Stimulated activated CD8-positive, alpha-beta memory T cell treated with anti-CD3 and anti-CD28 coated beads, Interleukin-2, amount 100 ng/mL, for 48 hours (primary cell): ENCODE measurements at places on chromosomes 3 and 15.

GRCh38 chr15:38670128-38671005 lies 105.8 kb upstream of the RASGRP1 start:
- no peak for DNase-seq

DNA sequence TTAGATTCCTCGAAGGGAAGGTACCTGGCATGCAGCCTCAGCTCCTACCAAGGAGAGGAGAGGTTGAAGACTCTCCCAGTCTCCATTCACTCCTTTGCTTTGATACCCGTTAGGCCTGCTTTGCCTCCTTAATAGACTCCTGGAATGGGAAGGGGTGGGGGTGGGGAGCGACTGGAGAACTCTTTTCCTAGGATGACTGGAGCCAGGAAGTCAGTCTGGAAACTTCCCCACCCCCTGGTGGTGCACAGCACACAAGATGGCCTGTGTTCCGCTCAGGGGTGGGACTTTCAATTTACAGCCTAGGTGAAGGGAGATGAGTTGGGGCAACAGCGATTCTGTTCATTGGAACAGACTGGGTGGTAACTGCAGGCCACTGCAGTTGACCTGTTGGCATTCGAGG lies 21.4 kb upstream of the CELF6 start:
- no peak for DNase-seq

DNA sequence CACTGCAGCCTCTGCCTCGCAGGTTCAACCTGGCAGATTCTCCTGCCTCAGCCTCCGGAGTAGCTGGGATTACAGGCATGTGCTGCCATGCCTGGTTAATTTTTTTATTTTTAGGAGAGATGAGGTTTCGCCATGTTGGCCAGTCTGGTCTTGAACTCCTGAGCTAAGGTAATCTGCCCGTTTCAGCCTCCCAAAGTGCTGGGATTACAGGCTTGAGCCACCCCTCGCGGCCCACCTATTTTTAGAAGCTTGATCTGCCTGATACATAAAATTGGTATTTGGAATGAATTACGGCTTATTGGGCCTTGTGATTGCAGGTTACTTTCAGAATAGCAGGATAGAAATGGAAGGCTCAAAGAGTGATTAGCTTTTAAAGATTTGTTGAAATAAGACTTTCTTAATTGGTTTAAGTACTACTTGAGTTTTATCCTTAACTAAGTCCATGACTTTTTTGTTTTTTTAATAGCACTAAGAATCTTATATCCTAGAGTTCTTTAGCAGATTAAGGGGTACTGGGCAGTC lies 25.0 kb downstream of the GMPS start:
- no peak for DNase-seq

- no peak for DNase-seq
These were observed 121.0 kb downstream of the SSR3 start for GRCh38 chr3:156433910-156434309.

- no peak for DNase-seq
These were observed 6.5 kb upstream of the ETV5 start for GRCh38 chr3:186115239-186115996.

DNA sequence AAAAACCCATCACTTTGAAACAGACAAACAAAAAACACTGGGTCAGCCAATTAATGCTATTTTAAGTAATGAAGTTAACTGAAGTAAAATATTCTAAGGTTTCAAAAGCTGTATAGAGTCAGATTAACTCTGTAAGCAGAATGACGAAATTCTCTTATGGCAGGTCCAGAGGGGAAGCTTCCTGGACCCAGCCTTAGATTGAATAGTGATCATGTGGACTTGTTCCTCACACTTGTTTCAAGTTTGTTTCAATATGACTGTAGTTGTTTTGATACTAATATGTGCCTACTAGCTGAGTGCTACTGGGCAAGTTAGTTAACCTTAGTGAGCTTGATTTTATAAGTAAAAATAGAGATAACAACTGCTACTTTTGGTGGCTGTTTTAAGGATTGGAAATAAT lies 32.6 kb downstream of the PLS1 start:
- DNase-seq: no peak

DNA sequence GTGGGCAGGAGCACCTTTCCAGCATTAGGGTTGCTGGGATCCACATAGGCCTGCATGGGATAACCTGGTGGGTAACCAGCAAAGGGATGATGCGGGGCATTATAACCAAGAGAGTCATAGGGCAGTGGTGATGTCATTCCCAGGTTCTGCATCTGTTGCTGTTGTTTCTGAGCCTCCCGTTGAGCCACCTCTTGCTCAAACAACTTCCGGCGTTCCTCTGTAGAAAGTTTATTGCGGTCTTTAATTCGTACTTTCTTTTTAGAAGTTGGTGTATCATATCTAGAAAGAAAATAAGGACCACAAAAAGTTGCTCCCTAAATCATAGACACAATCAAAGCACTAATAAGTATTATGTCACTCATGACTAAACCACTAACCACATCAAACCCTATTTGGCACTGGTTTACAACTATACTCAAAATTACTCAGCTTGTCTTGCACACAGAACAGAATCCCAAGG lies 77.8 kb downstream of the NBEAL2 start:
- DNase-seq: no peak

- DNase-seq: no peak
These were observed 54.0 kb downstream of the TAFA4 start for GRCh38 chr3:68878322-68878721.

DNA sequence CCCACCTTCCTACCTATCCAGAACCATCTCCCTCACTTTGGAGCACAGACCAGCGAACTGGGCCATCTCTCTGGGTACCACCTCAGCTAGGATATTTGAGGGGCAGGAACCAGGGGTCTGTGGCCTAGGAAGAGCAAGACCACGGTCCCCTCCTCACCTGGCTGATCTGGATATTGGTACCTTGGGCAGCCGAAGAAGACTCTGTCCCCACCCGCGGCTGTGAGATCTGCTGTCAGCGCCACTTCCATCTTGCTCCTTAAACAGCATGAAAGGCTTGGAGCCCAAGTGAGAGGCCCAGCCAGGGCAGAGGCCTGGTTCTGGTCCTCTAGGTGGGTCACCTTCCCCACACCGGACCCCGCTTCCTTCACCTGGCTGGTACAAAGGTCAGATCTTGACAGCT lies 26.6 kb downstream of the SEC61A1 start:
- DNase-seq: no peak

DNA sequence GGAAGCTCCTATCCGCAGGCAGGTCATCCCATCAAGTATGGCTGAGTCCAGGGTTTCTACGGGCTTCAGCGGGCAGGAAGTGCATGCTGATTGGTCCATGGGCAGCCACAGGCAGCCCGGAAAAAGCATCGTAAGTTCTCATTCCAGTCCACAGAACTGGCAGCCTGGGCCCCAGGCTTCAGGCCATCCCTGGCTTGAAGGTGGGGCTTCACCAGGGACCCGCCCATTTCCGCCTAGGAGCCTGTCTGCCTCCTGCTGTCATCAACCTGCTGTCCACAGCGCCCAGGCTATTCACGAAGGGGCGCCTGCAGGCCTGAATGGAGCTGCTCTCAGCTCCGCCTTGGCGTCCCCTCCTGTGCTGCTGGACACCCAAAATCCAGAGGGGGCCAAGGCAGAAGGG lies 13.9 kb downstream of the PCYT1A start:
- no peak for DNase-seq

DNA sequence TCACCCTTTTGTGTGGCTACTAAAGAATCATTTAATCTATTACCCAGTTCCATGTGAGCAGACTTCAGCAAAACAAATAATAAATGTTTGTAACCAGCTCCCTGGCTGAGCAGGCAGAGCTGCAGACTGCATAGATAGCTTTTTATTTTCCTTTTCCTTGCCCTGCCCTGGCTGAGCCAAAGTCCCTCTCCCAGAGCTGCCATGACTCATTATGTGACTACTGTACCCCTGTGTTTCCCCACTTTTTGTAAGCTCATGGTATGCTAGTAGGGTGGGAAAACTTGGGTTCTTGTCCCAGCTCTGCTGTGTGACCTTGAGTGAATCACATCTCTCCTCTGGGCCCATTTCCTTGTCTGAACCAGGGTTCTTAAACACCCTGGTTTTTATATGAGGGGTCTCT lies 127.5 kb downstream of the CLSTN2 start:
- no peak for DNase-seq

- DNase-seq: no peak
These were observed 60.4 kb downstream of the GTF2E1 start for GRCh38 chr3:120802916-120803315.

- DNase-seq: no peak
These were observed 322.0 kb downstream of the MFSD1 start for GRCh38 chr3:159123877-159124276.

- no peak for DNase-seq
These were observed 53.2 kb downstream of the PGPEP1L start for GRCh38 chr15:98954411-98954810.

- DNase-seq: no peak
These were observed 11.5 kb downstream of the PLXND1 start for GRCh38 chr3:129594907-129595390.

DNA sequence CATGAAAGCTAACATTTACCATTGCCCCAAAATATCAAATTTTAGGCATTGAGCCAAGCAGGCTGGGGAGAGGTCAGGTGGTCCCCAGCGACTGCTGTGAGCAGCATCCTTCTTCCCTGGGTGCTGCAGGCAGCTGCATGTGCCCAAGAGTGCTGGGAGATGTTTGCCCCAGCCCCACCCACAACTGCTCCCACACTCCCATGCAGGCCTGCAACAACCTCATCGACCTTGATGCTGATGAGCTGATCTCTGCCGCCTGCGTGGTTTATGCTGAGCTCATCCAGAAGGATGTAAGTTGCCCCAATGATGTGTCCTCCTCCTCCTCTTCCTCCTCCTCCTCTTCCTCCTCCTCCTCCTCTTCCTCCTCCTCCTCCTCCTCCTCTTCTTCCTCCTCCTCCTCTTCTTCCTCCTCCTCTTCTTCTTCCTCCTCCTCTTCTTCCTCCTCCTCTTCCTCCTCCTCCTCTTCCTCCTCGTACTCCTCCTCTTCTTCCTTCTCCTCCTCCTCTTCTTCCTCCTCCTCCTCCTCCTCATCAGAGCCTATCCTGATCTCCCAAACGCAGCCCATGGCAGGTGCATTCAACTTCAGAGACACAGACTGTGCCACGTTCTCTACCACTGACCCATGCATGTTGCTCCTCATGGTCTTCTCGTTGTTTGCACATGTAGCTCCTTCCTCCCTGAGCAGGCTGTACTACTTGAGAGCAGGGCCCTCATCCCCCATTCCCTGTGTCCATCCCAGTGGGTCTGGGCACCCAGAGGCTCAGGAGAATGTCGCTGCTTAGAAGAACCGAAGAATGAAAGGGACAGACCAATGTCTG lies 15.1 kb downstream of the TBC1D21 start:
- DNase-seq: no peak

DNA sequence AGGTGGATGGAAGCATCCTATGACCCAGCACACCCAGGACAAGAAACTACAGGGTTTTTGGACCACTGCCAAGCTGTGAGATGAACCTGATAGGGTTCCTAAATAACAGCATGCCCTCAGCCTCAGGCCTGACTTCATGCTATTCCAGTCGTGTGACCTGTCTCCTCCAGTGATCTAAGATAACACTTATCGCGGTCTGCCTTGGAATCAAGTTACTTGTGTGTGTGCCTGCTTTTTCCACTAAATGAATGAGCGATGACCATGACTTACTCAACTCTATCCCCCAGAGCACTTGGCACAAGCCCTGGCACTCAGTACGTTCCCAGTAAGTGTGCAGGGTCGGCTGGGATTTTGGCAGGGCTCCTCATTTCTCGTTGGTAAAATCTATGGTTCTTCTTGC lies 172.7 kb upstream of the TP63 start:
- DNase-seq: no peak
